ENCODE measurements at places on chromosomes 1 and 21.

GRCh38 chr21:41703857-41704501, 62.9 kb downstream of the RIPK4 start:
- no peak for DNase-seq

- DNase-seq = no peak
Measured at GRCh38 chr1:31662463-31662862, 17.8 kb upstream of the PEF1 start.

DNA sequence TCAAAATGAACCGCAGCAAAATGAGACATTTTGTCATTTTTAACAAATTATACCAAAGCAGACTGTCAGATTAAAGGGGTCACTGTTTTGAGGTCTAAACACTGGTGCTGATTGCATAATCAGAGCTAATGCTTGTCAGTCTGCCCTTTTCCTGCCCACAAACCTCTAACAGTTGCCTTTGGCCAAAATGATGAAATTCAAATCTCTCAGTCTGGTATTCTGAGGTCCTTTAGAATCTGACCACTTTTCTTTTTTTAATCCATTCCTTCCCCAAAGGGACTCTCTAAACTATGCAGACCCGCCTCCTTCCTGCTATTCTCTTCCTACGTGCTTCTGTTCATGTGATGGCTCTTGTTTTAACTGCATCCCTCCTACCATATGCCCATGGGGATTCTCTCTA, 145.2 kb upstream of the SPATA6 start:
- DNase-seq = no peak

GRCh38 chr1:153372571-153372970, 2.9 kb downstream of the S100A12 start:
- DNase-seq = no peak

DNA sequence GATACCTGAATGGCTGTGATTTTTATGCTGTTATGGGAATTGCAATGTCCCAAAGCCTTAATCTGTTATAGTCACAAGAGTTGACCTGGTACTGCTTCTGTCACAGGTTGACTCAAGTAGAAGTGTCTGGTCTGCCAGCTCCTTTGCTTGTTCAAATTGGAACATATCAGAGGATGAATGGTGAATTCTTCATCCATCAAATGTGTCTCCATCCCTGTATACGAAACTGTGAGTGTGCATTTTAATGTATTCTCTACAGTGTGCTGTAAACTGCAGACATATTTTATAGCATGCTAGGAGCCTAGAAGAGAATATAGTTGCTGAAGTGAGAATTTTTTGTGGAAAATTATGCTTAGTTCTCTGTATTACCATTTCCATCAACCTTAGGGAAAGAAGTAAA, 608.4 kb downstream of the AMY1C start:
- DNase-seq = no peak

DNA sequence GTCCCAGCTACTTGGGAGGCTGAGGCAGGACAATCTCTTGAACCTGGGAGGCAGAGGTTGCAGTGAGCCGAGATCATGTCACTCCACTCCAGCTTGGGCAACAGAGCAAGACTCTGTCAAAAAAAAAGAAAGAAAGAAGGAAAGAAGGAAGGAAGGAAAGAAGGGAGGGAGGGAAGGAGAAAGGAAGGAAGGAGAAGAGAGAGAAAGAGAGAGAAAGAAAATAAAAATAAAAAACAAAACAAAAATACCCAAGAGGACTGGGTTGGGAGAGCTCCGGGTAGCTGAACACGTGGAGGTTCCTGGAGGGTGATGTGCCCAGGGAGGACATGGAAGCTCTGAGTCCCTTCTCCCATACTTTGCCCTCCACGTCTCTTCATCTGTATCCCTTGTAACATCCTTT, 45.7 kb upstream of the CITED4 start:
- DNase-seq = no peak

- DNase-seq = no peak
Measured at GRCh38 chr1:16198444-16199156, 13.9 kb downstream of the ARHGEF19 start.

GRCh38 chr1:109775398-109775797, 11.7 kb upstream of the EPS8L3 start:
- DNase-seq = no peak

DNA sequence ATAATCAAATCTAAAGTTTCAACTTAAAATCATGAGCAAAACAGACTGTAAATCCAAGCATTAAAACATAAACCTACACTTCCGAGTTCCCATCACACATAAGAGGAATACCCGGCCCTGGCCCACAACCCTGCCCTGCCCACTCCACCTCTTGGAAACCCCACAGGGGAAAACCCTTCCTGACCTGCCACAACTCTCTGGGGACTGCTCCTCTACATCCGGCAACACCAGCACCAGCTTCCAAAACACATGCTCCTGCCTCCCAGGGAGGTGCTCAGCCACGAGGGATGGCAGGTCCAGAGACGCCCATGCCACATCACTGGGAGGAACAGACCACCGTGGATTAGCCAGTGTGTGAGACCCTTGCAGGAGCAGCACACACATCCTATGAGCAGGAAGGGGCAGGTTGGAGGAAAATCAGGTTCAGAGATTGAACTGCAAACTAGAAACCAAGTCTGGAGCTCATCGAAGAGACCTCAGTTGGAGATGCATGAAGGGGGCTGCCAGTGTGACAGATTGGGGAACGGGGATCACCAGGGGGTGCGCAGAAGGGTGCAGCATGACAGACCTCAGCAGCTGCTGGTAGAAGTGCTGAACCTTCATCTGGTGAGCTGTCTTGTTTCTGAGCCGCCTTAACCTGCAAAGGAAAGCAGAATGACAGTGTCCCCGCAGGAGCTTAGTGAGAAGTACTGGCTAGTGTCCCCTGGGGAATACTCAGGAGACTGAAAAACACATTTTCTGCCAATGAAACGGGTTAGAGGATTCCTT, 25.8 kb upstream of the LSS start:
- DNase-seq = no peak

- DNase-seq = no peak
Measured at GRCh38 chr1:30345491-30346130, 377.8 kb downstream of the MATN1 start.

DNA sequence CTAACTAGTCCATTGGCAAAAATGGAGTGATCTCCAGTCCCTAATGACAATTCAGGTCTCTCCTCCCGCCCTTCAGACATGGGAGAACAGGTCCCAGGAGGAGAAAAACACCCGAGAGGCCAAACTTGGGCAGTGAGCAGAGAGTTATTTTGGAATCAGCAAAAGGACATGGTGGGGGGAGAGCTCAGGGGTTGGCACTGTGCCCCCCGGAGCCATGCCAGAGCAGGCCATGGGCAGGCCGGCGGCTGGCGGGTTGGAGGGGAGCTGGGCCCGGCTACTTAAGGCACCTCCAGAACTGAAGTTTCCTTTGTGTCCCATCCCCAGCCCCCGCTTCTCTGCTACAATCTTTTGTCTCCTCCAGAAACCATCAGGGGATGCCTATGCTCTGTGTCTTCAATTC, 7.1 kb downstream of the LGR6 start:
- no peak for DNase-seq

DNA sequence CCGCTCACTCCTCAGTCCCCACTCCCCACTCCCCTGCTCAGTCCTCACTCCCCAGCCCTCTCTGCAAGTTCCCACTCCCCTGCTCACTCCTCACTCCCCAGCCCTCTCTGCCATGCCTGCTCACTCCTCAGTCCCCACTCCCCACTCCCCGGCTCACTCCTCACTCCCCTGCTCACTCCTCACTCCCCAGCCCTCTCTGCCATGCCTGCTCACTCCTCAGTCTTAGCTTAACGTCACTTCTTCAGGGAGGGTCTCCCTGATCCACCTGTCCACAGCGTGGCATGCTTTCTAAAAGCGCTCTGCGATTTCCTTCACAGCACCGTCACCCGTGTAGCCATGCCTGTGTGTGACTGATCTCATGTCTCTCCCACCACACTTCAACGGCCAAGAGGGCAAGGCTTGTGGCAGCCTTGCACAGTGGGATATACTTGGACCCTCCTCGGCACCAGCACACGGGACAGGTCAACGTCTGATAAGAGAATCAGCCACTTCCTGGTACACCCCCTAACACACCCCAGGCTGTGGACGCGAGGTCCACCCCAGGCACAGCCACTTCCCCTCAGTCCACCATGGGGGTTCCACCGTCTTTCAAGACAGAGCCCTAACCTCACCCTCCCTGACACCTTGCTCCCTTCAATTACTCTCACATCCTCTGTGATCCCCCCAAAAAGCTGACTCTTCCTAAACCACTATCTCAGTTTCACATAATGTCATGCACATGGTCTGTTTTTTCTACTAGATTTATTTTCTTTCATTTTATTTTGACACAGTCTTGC, 14.0 kb downstream of the PRDM15 start:
- DNase-seq = no peak

DNA sequence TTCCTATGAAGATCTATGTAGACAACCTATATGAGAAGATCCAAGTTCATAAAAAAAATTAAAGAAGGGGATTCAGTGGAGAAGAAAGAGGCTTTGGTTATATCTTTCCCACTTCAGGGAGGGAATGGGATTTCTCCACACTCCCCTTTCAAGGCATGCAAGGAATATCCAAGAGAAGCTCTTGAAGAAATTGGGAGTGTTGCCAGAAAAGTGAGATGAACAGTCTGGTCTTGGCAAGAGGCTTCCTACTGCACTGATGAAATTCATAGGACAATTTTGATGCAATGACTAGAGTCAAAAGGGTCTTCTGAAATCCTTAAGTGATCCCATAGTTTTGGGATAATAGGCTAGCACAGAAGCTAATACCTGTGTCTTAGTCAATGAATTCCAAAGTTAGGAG, 153.0 kb downstream of the KCTD3 start:
- DNase-seq = no peak

DNA sequence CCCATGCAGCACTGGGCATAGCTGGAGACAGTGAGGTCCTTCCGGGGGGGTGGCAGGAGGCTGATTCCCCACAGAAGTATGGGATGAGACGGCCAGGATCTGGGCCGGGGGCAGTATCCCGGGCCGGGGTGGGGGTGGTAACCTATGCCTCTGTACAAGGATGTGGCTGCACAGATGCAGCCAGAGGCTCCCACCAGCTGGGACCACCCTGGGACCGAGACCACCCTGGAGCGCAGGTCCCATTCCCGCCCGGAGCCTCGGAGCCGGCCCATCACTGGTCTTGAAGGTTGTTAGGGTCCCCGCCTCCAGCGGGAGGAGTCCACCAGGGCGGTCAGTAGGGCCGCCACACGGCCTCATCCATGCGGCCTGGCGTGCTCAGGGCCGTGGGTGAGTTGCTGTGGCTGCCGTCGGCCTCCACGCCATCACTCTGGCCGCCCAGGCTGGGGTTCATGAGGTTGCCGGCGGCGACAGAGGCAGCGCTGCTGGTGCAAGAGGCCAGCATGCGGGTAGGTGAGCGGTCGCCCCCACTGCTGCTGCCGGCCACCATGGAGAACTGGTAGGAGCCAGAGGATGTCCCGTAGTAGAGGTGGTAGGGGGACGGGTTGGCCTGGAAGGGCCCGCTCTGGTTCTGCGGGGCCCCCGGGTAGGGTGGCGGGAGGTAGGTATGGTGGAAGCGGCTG, 28.1 kb downstream of the RUNX3 start:
- no peak for DNase-seq

- no peak for DNase-seq
Measured at GRCh38 chr1:91872559-91873081, 13.3 kb downstream of the TGFBR3 start.

DNA sequence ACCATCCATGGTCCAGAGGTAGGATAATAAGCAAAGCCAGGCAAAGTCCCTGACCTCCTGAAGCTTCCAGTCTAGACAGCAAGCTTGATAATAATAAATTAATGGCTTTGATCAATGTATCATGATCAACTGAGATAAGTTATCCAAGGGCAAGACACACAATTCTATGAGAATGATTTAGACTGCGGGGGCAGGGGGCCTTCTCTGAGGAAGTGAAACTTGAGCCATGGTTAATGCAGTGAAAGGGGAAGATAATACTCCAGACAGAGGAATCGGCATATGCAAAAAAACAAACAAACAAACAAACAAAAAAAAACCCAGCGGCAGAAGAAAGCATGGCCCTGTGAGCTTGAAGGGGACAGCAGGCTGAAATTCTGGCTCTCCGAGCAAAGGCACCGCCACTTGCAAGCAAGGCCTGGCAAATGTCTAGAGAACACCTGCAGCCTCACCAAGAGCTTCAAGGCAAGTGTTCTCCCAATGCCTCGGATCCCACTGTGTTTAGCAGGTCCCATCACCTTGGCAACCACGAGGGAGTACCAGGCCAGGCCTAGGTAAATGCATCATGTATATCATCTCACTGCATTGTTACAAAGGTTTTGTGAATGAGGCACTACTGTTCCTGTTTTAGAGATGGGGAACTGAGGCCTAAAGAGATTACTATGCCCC, 24.9 kb downstream of the CSMD2 start:
- no peak for DNase-seq

- no peak for DNase-seq
Measured at GRCh38 chr1:232333419-232333767, 296.5 kb downstream of the SIPA1L2 start.

GRCh38 chr1:33382661-33383415, 48.1 kb downstream of the PHC2 start:
- DNase-seq = no peak

- DNase-seq = no peak
Measured at GRCh38 chr1:173545688-173546087, 57.2 kb downstream of the SLC9C2 start.

GRCh38 chr1:17984583-17984982, 123.0 kb upstream of the IGSF21 start:
- DNase-seq = no peak

- DNase-seq = no peak
Measured at GRCh38 chr1:34828611-34829010, 30.9 kb downstream of the SMIM12 start.

- DNase-seq = no peak
Measured at GRCh38 chr1:38814444-38814983, 45.1 kb downstream of the RRAGC start.

GRCh38 chr1:60073605-60074278, at the start of gene C1orf87:
Gene C1orf87, minus strand, starts transcription at chr1:60073770. Its CDS starts 1,127 bp downstream, at chr1:60072643.
- no peak for DNase-seq

GRCh38 chr1:18972531-18972930, 16.1 kb upstream of the IFFO2 start:
- DNase-seq = no peak

DNA sequence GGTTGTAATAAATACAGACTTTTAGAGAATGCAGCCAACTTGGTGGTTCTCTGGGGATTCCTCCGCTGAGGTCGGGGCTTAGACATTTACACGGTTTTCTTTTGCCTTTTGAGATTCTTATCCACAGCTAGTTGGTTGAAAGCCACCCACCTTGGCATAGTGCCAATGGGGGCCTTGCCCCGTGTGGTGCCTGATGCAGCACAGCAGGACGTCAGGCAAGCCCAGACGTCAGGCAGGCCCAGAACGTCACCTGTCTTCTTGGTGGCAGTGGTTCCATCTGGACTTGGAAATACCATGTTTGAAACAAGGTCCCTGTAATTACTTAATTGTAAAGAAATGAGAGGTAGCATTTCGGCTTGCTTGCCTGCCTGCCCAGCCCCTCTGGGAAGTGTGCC, 78.5 kb downstream of the GALNT2 start:
- DNase-seq = no peak

All from stimulated activated CD8-positive, alpha-beta memory T cell treated with anti-CD3 and anti-CD28 coated beads, Interleukin-7, amount 100 ng/mL, for 4 hours (primary cell).